ENCODE measurements at places on chromosomes 6 and 20.

DNA sequence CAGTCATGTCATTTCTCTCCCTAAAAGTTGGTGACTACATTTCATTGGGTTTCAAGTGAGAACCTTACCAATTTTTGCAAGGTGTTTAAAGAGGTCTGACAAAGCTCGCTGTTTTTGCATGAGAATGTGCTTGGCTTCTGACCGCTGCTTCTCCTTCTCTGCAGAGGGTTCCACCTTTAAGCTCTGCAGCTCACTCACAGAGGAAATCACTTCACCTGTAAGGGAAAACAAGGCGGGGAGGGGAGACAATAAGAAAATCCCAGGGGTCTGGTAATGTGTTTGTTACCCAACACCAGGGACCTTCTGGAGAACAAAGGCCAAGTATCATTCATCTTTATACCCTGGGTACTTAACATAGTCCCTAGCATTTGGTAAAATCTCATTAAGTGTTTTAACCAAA is 40.0 kb upstream of the LYRM2 start:
- DNase-seq, result no peak

GRCh38 chr20:35947489-35947888 is 6.8 kb downstream of the SCAND1 start:
- no peak for DNase-seq

GRCh38 chr6:95593025-95593424 is 15.7 kb downstream of the MANEA start:
- no peak for DNase-seq

DNA sequence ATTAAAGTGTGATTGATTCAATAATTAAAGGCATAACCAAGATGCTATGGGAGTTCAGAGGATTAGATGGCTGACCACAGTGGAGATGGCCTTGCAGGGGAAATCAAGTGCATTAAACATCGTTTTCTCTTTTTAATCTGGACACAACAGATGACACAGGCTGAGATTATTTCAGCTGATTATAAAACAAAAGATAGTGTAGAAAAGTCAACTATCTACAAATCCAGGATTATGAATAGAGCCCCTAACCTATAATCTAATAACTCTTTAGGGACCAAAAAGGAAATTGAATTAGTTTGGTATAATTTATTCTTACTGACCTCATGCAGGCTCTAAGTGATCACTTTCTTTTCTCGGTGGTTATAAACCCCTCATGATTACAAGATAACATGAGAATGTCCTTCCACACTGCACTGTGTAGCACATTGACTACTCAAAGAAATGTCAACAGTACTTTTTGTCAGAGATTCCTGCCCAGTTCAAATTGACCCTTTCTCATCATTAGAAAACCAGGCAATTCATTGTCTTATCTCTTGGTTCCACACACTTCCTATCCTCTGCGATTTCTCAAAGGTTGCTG is 122.1 kb downstream of the PKHD1 start:
- DNase-seq, result no peak

GRCh38 chr6:154510144-154510905 is at the start of gene CNKSR3:
Gene CNKSR3, minus strand, starts transcription at chr6:154510685. Its CDS starts 571 bp downstream, at chr6:154510114.
- peak; percentile 72 for DNase-seq

- DNase-seq, result no peak
Measured at GRCh38 chr6:131015630-131016263, 47.3 kb downstream of the EPB41L2 start.

- DNase-seq, result no peak
Measured at GRCh38 chr20:19598117-19598850, 159.8 kb upstream of the RIN2 start.

DNA sequence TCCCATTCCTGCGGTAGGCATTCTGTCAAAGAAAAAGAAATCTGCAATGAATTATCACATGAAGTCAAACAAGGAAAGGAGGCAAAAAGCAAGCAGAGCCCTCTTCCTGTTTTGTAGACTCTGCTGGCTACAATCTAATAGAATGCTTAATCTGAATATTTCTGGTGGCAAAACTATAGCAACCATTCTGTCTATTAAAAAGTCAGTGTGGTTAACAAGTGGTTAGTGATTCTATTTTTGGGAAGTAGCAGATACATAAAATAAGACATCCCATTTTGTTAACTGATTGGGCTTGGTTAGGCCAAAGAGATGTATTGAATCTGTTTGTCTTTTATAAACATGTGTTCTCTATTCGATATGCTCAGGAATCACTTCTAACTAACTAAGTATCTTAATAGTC is 442.3 kb downstream of the CDC5L start:
- no peak for DNase-seq

DNA sequence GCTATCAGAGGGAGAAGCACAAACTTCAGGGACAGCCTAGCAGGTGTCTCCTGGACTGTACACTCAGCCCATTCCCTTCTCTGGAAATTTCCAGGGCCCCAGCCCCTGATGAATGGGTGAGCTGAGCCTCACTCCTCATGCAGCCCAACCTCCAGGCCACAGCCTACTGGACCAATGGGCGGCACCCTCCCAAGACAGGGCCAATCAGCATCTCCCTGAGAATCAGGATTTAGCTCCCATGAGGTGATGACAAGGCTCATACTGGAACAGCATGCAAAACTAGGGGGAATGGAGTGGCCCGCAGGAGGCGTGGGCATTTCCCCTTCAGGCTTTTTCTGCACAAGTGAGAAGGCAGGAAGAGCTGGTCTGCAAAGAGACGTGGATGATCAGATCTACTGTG is 29.0 kb downstream of the NFATC2 start:
- no peak for DNase-seq

- no peak for DNase-seq
Measured at GRCh38 chr20:58744836-58745235, 52.2 kb downstream of the NPEPL1 start.

- DNase-seq, result no peak
Measured at GRCh38 chr6:9628819-9629218, 786.1 kb downstream of the TFAP2A start.

- DNase-seq, result no peak
Measured at GRCh38 chr20:33249456-33249855, 13.7 kb downstream of the BPIFA1 start.

All from amygdala (tissue), 56 donors.